HFFc6 (cell line): ENCODE measurements at places on chromosomes 12 and 14. TPM values are rescaled to one million over a fixed set of nuclear protein-coding genes. Genes with fewer than 3 reads are reported as not detected.

DNA sequence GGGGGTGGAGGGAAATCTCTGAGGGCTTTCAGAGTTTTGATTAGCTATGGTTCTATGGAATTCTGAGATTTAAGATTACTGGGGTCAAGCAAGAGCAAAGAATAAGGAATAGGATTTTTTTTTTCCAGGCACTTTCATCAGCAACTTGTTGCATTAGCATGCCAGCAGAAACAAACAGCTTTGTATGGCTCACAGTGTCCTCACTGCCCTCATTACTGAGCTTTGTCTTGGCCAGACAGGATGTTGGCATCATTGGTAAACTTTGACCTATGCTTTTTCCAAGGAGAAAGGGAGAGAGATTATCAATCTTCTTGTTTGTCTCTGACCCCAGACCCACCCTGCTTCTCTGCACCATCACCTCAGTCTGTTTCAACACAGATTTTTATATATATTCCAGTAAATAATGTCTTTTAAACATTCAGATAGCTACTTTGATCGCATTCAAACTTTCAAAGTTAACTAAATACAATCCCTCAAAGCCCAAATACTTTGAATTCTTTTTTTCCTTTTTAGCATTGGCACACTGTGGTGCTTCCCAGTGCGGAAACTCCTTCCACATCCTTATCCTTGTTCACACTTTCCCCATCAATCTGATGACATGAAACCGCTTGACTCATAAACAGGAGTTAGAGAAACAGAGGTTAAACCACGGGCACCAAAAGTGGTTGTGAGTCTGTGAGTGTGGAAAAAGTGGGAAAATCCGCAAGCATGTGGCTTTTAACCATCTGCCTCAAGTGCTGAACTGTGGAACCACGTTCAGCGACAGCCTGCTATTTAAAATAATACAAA, 282.2 kb upstream of the FAR2 start:
- no peak for DNase-seq

DNA sequence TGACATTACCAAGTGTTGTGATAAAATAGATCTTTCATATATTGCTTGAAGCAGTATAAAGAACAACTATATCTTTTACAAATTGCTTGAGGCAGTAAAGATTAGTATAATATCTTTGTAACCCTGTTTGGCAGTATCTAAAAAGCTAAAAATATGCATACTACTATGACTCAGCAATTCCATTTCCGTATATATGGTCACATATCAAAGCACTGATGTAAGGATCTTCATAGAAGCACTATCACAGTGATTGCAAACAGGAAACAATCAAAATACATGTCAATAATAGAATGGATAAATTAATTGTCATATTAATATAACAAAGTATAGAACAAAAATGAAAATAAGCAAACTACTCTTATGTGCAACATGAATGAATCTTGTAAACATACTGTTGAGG, 158.4 kb upstream of the IGF1 start:
- DNase-seq = peak; percentile 47

GRCh38 chr12:105947906-105948305, 190.8 kb downstream of the NUAK1 start:
- no peak for DNase-seq

DNA sequence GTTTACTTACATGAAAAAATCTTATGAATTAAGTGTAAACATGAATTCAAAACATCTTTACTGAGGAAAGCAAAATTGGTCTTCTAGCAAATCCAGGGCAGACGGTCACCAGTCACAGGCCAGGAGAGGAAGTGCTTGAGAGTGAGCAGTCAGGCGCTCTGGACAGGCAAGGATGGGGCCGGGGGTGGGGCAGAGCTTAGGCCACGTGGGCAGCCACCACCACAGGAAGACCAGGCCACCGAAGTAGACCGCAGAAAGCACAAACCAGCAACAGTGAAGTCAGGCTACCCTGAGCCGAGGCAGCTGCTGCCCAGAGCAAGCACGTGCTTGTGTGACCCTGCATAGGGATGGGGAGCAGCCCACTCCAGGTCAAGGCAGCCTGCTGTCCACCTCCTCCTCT, 33.5 kb downstream of the SLC6A12 start:
- DNase-seq = no peak

DNA sequence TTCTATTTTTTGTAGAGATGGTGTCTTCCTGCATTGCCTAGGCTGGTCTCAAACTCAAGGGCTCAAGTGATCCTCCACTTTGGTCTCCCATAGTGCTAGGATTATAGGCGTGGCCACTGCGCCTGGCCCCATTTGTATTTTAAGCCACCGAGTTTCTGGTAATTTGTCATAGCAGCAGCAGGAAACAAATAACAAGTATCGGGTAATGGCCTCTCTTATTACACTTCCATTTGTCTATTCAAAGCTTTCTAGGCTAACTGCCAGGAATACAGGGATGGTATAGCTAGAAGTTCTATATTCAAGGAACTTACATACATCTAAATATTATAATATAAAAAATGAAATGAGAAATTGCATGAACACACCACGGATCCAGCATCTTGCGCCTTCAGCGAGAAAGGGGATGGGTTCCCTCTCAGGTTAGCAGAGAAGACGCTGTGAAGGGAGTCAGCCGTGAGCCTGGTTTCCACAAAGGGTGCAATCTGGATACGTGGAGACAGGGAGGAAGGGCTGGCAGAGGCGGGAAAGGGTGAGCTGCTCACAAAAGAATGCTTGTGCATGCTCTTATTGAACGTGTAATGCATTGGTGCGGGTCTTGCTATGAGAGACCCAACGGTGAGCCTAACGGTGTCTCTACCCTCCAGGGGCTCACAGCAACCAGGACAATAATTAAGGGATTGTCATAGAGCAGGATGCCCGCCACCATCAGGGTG, 9.5 kb downstream of the BDKRB1 start:
- DNase-seq = no peak

MEG3 gene
- 154 to 245 TPM (median 167 TPM) in 3 replicates for total RNA-seq

SMIM41 gene
- 0.13 TPM in 1 of 3 replicates, not detected in the others for total RNA-seq

SLC7A8 gene
- 13.0 to 23.3 TPM (median 15.8 TPM) in 3 replicates for total RNA-seq

- DNase-seq = peak; percentile 17
Measured at GRCh38 chr12:59823567-59823966, 227.7 kb downstream of the SLC16A7 start.

APEX1 gene
- 161 to 195 TPM (median 174 TPM) in 3 replicates for total RNA-seq

- DNase-seq = no peak
Measured at GRCh38 chr14:33734387-33734786, 216.5 kb downstream of the EGLN3 start.

CDKL1 gene
- total RNA-seq = 3.0 to 6.6 TPM (median 4.4 TPM) in 3 replicates

DNA sequence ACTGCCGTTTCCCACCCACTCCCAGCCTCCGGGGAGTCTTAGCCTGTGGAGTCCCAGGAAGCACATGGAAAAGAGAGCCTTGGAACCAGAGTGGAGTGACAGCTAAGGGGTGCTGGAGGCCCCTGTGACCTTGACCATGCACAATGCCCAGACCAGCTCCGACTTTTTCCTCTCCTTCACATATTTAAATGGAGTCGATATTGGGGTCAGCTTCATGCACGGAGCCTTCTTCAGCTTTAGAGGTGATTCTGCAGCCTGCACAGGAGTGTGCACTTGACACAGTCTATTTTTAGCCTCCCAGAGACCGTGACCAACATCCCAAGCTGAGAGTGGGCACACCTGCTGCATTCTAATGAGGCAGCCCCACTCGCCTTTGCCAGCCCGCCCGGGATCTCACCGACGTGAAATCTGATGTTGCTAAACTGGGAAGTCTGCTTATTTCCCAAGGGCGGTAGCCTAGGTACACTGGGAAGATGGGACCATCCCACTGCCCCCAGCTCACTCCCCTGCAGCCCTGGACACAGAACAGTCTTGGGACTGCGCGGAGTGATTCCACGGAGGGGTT, 47.5 kb downstream of the PRMT8 start:
- DNase-seq = no peak

GRCh38 chr14:100025111-100025510, 40.1 kb upstream of the EVL start:
- peak; percentile 54 for DNase-seq

- DNase-seq = peak; percentile 60
Measured at GRCh38 chr12:106144847-106145246, 6.1 kb upstream of the NUAK1 start.

DNA sequence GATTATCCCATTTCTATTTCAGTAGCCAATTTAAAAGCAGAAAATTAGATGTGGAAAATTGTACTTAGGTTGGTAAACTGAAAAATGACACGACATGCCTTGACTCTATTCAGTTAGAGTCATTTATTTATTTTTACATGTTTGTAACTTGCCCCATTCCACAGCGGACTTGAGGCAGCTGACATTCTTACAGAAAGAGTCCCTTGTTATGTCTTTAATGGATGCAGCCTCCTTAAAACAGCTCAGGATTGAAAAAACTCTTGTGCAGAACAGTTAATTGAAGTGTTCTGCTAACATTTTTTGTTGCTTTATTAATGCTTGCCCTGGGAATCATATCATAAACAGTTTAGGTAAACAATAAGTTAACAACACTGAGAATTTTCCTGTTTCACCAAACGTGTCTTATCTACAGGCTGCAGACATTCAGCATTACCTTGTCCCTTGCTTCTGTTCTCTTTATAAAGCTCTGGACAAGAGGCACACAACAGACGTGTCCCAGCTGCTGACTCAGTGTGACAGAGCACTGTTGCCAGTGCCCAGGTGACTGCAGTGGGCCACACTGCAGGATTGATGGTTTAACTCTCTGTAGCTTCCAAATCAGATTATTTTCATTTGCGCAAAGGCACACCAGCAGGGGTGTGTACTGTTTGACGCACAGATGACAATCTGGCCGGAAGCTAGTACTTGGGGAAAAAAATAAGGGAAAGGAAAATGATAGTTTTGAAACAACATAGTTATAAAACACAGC, 101.6 kb downstream of the PELI2 start:
- DNase-seq = no peak

ADCY4 gene
- total RNA-seq = 0.35 TPM in 1 of 3 replicates, not detected in the others

- DNase-seq = no peak
Measured at GRCh38 chr14:100703386-100704220, 23.1 kb upstream of the DLK1 start.

OR4E2 gene
- total RNA-seq = not detected in 3 replicates

DNA sequence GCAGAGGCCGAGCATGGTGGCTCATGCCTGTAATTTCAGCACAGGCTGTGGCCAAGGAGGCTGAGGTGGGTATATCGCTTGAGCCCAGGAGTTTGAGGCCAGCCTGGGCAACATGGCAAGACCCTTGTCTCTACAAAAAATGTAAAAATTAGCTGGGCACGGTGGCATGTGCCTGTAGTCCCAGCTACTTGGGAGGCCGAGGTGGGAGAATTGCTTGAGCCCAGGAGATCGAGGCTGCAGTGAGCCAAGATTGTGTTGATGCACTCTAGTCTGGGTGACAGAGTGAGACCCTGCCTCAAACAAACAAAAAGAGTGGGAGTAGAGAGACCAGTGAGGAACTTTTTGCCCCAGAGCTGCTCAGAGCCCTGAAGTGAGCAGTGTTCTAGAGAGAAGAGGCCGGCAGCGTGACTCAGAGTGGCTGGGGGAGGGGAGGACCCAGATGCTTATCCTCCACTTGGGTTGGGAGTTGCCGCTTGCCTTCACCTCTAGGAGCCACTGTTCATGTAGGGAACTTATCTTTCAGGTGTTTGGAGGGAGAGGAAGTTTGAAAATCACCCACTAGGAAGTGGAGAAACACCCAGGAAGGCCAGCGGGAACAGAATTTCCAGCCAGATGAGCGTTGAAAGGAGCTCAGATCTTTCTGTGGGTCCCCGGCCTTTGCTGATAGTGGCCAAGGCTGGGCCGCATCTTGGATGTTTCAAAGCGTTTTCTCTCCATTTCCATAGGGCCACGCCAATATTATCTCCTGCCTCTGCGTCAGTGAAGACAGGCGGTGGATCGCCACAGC, 15.3 kb downstream of the CFAP251 start:
- no peak for DNase-seq

EID3 gene
- total RNA-seq = 2.6 to 4.2 TPM (median 4.2 TPM) in 3 replicates

DAD1 gene
- 300 to 309 TPM (median 303 TPM) in 3 replicates for total RNA-seq

- peak; percentile 6 for DNase-seq
Measured at GRCh38 chr12:127172861-127173260, 1094.1 kb upstream of the TMEM132C start.

INHBE gene
- total RNA-seq = not detected in 2 replicates

GRCh38 chr14:28751467-28752058, 15.0 kb upstream of the FOXG1 start:
- DNase-seq = peak; percentile 50

DNA sequence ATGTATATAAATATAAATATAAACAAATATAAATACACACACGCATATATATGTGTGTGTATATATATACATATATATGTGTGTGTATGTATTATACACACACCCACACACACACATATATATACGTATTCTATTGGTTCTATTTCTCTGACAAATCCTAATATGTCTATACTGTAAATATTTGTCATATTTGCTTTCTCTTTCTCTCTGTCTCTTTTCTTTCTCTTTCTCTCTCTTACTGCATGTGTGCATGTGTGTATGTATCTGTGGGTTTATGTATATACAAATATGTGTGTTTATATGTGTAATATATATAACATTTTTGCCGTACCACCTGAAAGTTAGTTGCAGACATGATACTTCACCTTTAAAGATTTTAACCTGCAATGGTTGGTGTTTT, 174.2 kb upstream of the PLEKHG7 start:
- DNase-seq = no peak

MMP17 gene
- total RNA-seq = 26.9 to 33.5 TPM (median 30.0 TPM) in 3 replicates

- DNase-seq = no peak
Measured at GRCh38 chr14:54881761-54882401, 20.7 kb downstream of the GCH1 start.

- no peak for DNase-seq
Measured at GRCh38 chr12:39405580-39405979, 37.3 kb downstream of the KIF21A start.

- DNase-seq = no peak
Measured at GRCh38 chr14:105929327-105930081, 403.1 kb downstream of the TMEM121 start.

- DNase-seq = peak; percentile 49
Measured at GRCh38 chr14:60164404-60164711, 840 bp downstream of the DHRS7 start.

STAC3 gene
- total RNA-seq = 0.46 and 0.55 TPM in 2 replicates

- DNase-seq = no peak
Measured at GRCh38 chr12:66965621-66966020, 286.7 kb upstream of the GRIP1 start.

C12orf57 gene
- total RNA-seq = 122 to 156 TPM (median 144 TPM) in 3 replicates

- DNase-seq = no peak
Measured at GRCh38 chr14:71474301-71475265, 457.6 kb upstream of the RGS6 start.

ANKS1B gene
- 0.15 to 0.66 TPM (median 0.63 TPM) in 3 replicates for total RNA-seq

DNA sequence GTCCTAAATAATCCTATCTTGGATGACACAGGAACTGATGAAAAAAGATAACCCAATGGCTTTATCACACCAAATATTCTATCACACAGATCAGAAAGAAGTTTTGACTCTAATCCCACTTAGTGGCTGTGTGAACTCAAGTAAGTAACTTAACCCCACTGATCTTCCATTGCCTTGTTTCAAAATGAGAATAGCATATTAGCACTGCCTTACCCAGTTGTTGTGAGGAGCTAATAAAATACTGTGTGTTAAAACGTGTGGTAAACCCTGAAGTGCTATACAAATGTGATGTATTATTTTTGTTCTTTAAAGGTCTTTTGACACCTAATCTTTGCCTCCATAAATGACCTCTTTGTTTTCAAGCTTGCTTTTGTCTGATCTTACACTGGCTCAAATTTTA, 60.9 kb upstream of the ARID2 start:
- DNase-seq = no peak
